ENCODE measurements at places on chromosomes 13 and 19.

- DNase-seq = no peak
These were observed 470.6 kb downstream of the LMO7 start for GRCh38 chr13:76106763-76107162.

GRCh38 chr19:5624741-5625278, 1.9 kb downstream of the SAFB start:
- no peak for DNase-seq

- DNase-seq = peak; percentile 9
These were observed 8.2 kb downstream of the MTIF3 start for GRCh38 chr13:27442071-27442647.

- no peak for DNase-seq
These were observed 58.3 kb upstream of the ZNF507 start for GRCh38 chr19:32287086-32287485.

DNA sequence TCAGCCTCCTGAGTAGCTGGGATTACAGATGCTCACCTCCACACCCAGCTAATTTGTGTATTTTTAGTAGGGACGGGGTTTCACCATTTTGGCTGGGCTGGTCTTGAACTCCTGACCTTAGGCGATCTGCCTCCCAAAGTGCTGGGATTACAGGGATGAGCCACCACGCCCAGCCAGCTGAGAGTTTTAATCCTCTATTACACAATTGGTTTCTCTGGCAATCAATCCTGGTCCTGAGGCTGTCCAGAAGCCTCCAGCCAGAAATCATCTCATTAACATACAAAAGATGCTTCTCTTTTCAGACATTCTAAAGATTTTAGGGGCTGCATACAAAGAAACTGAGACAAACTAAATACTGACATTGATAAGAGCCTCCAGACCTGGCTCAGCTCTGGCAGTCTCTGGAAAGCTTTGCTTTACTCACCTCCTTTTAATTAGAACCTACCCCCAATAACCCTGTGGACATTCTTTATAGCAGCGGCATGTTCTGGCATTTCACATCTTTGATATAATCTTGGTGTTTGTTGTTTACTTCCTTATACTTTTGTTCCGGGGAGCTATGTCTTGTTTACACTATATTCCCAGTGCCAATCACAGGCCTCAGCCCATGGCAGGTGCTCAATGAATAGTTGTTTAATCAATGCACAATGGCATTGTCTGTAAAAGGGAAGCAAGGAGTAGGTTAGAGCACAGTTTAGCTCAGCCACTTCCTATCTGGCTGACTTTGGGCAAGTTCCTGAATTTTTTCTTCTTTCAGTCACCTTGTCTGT, 4.1 kb upstream of the ZNF724 start:
- DNase-seq = no peak

GRCh38 chr19:3039641-3040077, 10.6 kb upstream of the TLE2 start:
- no peak for DNase-seq

DNA sequence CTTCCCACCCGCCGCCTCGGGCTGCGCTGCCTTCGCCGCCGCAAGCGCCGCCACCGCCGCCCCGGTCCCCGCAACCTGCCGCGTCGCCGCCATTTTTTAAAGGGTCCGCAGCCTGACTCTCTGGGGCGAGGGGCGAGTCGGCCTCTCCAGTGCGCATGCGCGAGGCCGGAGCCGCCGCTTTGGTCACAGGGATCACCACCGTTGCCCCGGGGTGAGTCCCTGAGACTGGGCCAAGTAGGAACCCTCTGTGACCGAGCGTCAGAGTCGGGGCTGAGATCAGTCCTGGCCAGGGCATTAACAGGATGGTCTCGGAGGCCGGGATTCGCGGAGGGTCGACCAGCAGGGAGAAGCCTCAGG, 42.6 kb downstream of the ZNF146 start:
- DNase-seq = no peak

DNA sequence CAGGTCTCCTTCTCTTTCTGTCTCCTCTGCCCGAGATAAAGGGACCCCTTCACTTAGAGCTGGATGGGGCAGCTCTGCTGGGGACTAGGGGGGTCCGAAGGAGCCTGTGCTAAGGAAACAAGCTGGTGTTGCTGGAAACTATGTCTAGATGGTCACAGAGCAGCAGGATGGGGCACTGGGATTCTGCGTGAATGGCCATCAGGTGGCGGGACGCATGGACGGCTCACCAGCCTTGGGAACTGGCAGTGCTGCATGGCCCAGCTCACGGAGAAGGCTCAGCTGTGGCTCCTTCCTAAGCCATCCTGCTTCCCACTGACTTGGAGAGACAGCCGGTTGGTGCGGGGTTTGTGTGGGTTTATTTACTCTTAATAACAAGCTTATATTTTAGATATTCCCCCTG, 411.8 kb downstream of the ZNF536 start:
- DNase-seq = no peak

DNA sequence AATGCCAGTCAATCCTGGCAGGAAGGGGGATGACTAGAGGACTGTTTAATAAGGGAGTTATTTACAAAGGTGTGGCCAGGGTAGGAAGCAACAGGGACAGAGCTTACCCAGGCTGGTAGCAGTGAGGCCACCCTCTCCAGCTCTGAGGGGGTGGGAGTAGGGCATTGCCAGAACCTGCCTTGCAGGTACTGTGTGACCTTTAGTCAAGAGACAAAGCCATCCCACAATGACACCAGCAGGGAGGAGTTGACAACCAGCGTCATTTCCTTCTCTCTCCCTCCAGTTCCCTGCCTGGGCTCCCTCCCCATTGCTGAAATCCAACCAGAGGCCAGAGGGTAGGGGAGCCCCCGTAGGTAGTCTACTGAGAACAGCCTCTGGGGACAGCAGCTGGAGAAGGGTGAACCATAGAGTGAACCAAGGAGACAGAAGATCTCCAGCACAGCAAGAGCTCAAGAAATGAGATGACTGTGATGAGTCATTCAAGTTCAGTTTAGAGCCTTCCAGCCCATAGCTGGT, 33.3 kb upstream of the SPATA13 start:
- DNase-seq = no peak

GRCh38 chr13:106038752-106039151, 496.7 kb downstream of the EFNB2 start:
- DNase-seq = no peak

DNA sequence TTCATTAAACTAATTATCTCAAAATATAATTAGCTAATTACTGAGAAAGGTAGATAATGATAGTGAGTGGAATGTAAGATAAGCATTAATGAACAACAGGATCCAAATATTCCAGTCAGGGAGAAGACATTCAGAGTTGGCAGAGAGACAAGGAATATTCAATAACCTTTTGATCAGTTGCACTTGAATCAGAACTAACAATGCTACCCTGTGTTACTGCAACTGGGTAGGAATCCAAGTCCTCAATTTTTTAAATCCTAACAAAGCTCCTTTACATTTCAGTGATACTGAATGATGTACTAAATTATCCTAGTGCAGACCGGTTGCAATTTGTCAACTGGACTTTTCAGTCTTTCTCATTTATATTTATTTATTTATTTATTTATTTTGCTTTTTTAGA, 107.1 kb upstream of the MIR17HG start:
- DNase-seq = no peak

DNA sequence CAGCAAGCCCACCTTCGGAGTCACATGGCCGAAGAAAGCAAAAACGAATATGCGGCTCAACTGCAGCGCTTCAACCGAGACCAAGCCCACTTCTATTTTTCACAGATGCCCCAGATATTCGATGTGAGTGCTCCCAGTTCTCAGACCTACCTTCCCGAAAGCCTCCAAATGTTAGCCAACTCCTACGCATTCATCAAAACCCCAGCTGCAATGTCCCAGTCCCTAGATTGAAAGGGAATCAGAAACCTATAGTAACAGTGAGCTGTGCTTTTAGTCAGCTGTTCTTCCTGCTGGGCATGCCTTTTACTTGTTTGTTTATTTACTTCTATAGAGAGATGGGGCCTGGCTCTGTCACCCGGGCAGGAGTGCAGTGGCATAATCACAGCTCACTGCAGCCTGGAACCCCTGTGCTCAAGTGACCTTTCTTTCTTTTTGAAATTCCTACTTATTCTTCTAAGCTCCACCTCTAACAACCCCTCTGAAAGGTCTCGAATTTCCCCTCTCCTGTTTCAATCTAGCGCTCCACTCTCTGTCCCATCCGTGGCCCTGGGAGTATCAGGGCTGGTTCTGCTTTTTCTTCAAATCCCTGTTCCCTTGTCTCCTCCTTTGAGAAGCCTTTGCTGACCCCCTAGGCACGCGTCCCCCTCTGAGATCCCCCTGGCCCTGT, 4.4 kb downstream of the TRIP10 start:
- no peak for DNase-seq

DNA sequence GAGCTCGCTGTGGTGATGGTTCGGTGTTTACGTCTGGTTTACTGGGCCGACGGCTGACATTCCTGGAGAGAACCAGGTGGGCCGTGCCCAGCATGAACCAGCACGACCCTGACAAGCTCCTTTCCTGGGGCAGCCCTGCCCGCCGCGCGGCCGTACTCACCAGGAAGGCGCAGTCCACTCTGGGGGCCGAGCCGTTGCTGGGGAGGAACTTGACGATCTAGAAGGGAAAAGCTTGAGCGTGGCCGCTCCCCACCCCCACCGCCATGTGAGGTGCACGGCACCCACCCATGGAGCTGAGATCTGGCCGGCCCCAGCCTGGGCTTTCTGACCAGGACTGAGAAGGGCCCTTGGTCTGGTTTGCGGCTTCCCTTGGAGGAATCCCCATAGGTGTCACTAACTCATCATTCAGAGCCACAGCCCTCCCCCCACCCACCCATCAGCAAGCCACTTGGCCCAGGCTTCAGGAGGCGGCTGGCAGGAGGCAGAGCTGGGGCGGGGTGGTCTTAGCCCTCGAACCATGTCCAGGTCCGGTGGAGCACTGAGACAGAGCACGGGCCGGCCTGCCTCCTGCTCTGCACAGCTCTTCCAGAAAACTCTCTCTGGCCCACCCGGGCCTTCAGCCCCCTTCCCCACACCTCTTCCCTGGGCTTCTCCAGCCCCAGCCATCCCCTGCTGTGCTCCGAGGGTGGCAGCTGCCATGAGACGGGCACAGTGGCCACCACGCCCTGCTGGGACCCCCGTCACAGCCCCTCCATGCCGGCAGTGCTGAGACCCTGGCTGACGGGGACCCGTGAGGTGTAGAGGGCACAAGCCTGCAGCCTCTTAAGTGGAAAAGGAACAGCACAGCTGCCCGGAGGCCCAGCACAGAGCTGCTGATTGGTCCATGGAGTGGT, 6.2 kb downstream of the ATP4B start:
- DNase-seq = no peak

DNA sequence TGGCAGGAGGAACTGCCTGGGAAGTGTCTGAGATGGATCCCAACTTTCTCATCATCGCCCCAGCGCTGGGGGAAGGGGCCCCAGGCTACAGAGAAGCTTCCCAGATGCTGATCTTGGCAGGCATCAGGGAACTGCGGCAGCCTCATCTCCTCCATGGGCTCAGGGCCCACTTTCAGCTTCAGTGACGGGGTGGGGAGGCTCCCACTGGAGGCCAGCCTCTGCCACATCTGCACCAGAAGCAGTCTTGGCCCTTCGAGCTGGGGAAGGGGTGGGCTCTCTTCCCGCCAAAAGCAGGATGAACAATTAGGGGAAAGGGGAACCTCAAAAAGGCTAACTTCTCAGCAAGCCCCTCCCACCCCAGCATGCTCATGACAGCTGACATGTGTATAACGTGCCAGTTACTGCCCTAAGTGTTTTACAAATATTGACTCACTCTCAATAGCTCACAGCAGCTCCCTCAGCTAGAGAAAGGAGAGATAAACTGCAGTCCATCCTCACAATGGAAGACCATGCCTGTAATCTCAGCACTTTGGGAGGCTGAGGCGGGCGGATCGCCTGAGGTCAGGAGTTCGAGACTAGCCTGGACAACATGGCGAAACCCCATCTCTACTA, 7.1 kb upstream of the S1PR2 start:
- DNase-seq = no peak

- DNase-seq = no peak
These were observed 757 bp downstream of the WASF3 start for GRCh38 chr13:26558074-26558805.

- DNase-seq = peak; percentile 40
These were observed 37.6 kb downstream of the SOX21 start for GRCh38 chr13:94674609-94675348.

- DNase-seq = no peak
These were observed 198.5 kb downstream of the KATNAL1 start for GRCh38 chr13:30108913-30109237.

GRCh38 chr19:1065606-1066109, 1.3 kb upstream of the ARHGAP45 start:
- no peak for DNase-seq

GRCh38 chr13:110131424-110131823, 175.5 kb downstream of the COL4A1 start:
- DNase-seq = no peak

DNA sequence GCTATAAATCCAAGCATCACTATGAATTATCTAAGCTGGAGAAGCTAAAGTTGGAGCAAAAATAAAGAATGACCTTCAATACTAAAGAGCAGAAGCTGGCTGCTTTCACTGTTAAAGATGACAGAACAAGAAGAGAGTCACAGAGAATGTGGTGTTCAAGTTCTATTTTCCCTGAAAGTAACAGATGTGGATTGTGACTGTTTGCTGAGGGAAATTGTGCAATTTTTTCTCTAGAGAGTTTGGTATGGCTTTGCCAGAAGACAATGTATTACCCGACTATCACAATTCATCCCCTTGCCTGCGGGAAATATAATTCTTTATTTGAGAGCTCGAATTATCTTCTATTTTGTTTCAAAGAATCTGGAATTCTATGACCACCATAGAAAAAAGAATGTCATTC, 83.1 kb downstream of the TNFSF13B start:
- no peak for DNase-seq

DNA sequence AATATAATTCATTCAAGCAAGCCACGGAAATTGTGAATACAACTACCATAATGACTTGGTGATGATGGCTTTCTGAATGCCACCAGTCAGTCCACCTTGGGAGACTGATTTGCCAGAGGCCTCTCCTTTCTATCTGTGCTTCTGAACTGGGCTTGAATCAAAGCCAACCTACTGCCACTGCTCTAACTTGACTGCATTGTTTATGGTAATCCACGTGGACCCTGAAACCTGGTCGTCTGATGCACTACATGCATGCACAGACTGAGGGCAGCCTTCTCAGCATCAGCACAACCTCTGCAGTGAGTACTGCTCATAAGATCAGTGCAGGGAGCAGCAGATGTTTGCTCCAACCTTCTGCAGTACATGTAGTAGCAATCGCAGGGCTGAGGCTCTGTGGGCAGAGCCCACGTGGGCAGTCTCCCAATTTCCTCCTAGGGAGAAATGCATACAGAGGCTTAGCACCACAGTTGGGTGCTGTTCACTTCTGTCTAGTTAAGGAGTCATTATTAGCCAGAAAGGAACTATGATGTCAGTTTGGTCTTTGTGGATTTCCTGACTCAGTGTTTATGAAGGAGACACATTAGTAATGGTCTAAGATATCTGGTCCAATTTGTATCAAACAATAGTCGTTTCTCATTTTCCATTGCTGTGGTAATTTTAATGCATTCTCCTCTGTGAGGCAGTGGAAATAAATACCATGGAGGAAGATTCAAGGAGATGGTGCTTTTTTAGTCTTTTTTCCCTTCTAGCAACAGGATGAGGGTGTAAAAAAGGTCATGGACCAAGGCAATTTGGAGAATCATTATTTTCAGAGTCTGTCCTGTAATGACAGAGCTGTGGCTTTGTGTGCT, 82.5 kb downstream of the AKAP11 start:
- no peak for DNase-seq

- DNase-seq = no peak
These were observed 517 bp downstream of the GTF2F1 start for GRCh38 chr19:6392221-6393073.

GRCh38 chr13:80988391-80989151, 647.6 kb upstream of the SPRY2 start:
- no peak for DNase-seq

Measured in stimulated activated CD4-positive, alpha-beta T cell treated with anti-CD3 and anti-CD28 coated beads, Interleukin-12 subunit alpha, Interleukin-12 subunit beta, amount 100 ng/mL, for 48 hours (primary cell).